ENCODE measurements at places on chromosomes 2 and 18. TPM values are rescaled to one million over a fixed set of nuclear protein-coding genes. Genes with fewer than 3 reads are reported as not detected.

CCDC141 gene
- 0.17 TPM for total RNA-seq

IL1B gene
- 0.26 TPM for total RNA-seq

ABCG8 gene
- total RNA-seq = not detected

POU3F3 gene
- total RNA-seq = not detected

DNA sequence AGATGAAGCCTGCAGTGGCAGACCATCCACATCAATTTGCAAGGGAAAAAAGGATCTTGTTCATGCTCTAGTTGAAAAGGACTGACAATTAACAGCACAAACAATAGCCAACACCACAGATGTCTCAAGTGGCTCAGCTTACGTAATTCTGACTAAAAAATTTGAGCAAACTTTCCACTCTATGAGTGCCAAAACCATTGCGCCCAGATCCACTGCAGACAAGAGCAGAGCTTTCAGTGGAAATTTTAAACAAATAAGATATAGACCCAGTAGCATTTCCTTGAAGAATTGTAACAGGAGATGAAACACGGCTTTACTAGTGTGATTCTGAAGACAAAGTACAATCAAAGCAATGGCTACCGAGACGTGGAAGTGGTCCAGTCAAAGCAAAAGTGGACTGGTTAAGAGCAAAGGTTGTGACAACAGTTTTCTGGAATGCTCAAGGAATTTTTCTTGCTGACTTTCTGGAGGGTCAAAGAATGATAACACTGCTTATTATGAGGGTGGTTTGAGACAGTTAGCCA lies 12.0 kb upstream of the ZNF396 start:
- DNase-seq = peak; percentile 37

- DNase-seq = no peak
Measured at GRCh38 chr2:233240897-233241296, 10.6 kb upstream of the ATG16L1 start.

DNA sequence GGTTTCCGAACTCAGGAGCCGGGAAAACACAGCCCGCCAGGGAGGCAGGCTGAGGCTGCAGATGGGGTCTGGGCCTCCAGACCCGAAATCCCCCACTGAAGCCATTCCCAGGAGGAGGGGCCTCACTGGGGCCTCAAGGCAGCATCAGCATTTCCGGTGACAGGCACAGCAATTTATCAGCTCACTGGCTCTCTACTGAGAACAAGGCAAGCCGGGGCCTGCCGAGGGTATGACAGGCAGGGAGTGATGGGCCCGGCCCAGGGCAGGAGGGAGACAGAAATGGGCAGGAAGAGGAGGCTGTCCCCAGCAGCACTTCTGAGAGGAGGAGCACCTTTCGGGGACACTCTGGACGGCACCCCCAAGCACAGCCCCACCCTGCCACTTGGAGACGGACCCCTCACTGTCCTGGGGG lies 12.5 kb downstream of the SDC1 start:
- DNase-seq = peak; percentile 52

DNA sequence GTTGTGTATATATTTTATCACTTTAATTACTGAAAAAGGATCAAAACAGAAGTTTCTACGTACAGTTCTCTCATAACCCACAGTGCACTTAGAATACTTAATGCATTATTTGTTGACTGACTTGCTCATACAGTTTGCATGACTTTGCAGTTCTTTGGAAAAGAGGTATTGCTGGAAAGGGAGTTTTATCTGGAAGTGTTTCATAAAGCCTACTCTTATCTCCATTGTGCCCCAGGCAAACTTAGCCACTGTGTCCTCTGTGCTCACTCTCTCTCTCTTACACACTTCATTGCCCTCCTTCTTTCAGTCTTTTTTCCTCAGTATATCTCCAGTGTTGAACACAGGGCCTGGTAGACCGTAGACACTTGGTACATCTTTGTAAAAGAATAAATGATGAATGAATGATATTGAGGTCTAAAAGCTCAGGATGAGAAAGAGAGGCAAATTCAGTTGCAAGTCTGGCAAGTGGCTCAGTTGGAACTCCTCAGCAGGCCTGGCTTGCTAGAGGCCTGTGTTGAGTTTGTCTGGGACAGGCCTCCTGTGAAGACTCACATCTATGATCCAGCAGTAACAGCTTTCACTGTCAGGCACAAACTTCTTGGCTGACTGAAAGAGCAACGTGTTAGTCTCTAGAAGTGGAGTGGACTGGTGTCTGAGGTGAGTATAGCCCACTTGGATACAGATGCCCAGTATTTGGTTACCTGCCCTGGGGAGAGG lies 56.1 kb downstream of the SETBP1 start:
- DNase-seq = no peak

DNA sequence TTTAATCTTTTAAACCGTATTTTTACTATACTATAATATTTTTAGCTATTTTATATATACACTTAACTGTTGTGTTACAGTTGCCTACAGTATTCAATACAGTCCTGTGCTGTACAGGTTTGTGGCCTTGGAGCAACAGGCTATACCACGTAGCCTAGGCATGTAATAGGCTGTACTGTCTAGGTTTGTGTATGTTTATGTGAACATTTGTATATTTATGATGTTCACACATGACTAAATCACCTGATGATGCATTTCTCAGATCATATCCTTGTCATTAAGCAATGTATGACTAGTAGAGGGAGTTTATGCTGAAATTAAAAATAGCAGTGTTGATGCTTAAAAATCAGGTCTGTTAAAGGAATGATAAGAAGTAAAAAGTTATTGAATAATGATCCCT lies 92.3 kb upstream of the RANBP2 start:
- no peak for DNase-seq

DNA sequence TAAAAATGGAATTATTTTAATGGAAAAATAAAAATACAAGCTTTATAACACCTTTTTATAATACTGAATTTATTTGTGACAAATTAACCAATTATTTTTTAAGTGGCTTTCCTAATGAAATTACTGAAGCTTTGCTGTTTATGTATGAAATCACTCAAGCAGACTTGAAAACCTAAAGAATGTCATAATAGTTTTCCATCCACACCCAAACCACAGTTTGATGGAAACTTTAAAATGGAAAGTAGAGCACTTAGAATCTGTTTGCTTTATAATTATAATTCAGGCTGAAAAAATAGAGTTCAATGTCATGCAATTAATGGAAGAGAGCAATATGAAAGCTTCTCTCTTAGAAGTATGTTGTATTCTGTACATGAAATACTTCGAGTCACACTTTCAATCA lies 31.6 kb upstream of the WDR75 start:
- no peak for DNase-seq

GRCh38 chr2:98730707-98731040 lies 258 bp downstream of the MGAT4A start:
- DNase-seq = peak; percentile 20

GRCh38 chr2:39176997-39177396 lies 56.1 kb upstream of the SOS1 start:
- no peak for DNase-seq

DNA sequence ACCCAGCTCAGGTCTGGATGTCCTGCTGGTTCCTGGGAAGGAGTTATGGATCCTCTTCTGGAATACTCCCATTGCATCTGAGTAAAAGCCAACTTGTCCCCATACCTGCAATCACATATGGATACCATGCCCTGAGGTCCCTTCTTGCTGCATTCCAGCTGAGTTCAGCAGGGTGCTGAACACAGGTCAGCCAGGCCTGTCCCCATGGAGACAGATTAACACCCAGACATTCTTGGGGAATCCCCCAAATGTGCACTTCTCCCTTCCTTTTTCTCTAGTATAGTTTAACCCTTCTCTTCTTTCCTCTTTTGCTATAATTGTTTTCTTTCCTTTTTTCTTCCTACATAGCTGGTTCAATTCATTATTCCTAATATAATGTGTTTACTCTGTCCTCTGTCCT lies 799.6 kb upstream of the HS6ST1 start:
- DNase-seq = no peak

DNA sequence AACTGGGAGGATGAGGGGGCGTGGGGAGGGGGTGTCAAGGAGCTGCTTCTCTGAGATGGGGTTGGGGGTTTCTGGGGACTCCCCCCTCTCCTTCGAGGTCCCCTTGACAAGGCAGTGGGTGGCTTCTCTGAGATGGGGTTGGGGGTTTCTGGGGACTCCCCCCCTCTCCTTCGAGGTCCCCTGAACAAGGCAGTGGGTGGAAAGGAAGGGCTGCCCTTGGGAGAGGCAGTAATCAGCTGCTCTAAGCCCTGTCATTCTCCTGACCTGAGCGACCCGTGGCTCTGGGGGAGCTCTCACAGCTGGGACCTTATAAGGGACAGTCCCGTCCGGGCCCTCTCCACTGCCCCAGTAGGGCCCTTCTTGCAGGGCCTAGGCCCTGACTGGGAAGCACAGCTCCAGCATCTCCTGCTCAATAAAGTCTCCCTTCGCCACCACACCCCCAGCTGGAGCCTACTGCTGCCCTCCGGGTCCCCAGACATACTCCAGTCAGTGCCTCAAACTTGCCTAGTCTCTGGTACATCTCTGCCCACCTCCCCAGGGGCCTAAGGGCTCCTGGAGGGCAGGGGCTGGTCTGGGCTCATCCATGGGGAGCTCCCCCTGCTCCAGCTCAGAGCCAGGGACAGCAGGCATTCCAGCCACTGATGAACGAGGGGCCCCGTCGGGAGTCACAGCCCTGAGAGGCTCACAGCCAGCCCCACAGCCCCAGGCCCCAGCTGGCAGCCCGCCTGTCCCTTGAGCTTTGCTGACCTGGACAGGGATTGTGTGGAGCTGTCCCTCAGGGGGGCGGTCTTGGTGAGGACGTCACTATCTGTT lies 2.8 kb downstream of the GAREM2 start:
- no peak for DNase-seq

- no peak for DNase-seq
Measured at GRCh38 chr2:140786585-140786984, 1344.2 kb downstream of the LRP1B start.

GRCh38 chr2:227367427-227367795 lies 11.7 kb downstream of the TM4SF20 start:
- DNase-seq = no peak
